ENCODE measurements at places on chromosomes 5 and 9. TPM values are rescaled to one million over a fixed set of nuclear protein-coding genes. Genes with fewer than 3 reads are reported as not detected.
A peak's percentile ranks its signal among the peaks of the same experiment; 100 is the strongest.

- no peak for DNase-seq
- H3K36me3 ChIP-seq, result peaks cover 9% of the 10 kb centered on the region
- no peaks in the 10 kb centered on the region for H3K4me1 ChIP-seq
- no peak overlapping the region for H3K27ac ChIP-seq
- no peak overlapping the region for H3K4me3 ChIP-seq
- no peaks in the 10 kb centered on the region for H3K27me3 ChIP-seq
These were observed 33.5 kb downstream of the SPATA31D1 start for GRCh38 chr9:82022121-82022520.

DNA sequence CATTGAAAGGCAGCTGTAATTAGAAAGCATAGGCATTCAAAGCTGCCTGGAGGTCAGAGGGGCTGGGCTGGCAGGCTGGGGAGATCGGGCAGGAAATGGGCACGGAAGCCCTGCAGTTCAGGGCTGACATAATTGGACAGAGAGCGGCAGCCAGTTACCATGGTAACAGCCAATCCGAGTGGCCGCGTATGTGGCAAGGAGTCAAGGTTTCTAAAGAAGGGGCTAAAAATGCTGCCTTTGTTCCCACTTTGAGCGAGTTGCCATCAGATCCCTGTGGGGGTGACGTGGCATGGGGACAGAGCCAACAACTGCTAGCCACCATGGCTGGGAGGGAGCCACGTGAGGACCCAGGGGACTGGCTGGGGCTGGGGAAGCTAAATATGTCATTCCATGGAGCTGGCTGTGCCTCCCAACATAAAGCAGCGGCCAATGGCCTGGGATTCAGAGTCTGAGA is 44.7 kb upstream of the NDFIP1 start:
- peaks cover 12% of the 10 kb centered on the region for H3K27me3 ChIP-seq
- H3K27ac ChIP-seq, result peak overlapping the region; percentile 51
- H3K36me3 ChIP-seq, result no peaks in the 10 kb centered on the region
- no peak for DNase-seq
- H3K4me3 ChIP-seq, result peak overlapping the region; percentile 41

- no peaks in the 10 kb centered on the region for H3K36me3 ChIP-seq
- H3K4me3 ChIP-seq, result no peak overlapping the region
- no peaks in the 10 kb centered on the region for H3K27me3 ChIP-seq
These were observed 620.5 kb upstream of the KLF4 start for GRCh38 chr9:108109927-108110690.

DNA sequence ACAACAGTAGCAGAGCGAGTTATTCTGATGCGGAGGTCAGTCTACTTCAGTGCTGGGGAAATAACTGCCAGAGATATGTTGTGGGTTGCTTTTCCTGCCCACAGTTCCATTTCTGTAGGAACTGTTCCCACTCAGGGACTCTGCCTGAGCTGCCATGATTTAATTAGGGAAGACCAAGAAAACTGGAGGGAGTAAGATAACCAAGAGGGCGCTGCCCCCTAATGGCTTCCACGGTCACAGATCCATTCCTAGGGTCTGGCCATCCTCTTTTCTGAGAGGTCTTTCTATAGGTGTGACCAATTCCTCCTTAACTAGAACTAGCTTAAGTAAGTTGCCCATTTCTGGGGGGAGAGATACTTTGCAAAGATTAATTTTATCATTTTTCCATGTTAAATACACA is 125.9 kb downstream of the APBA1 start:
- H3K4me3 ChIP-seq, result no peak overlapping the region
- no peak for DNase-seq
- peaks cover 19% of the 10 kb centered on the region for H3K27me3 ChIP-seq

The FGFR4 gene
- total RNA-seq, result 2.0 TPM

DNA sequence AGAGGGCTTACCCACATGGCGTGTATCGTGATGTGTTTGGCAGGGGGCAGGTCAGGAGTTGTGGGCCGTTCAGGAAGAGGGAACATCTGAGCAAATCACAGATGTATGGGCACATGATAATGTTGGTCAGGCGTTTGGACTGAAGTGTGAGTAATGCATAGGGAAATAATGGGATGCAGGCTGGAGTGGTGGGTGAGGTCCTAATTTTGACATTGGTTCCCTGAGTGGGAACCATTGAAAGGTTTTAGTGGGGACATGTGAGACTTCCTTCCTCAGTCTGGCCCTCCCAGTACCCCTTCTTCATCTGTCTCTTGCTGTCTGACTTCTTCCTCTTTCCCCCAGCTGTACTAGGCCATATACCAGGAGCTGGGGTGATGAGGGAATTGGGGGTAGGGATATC is 7.6 kb downstream of the OTULIN start:
- H3K27me3 ChIP-seq, result no peaks in the 10 kb centered on the region
- peaks cover 33% of the 10 kb centered on the region for H3K36me3 ChIP-seq
- H3K4me1 ChIP-seq, result peaks cover 76% of the 10 kb centered on the region
- H3K4me3 ChIP-seq, result peak overlapping the region; percentile 77
- DNase-seq, result no peak
- peak overlapping the region; percentile 86 for H3K27ac ChIP-seq

The SPINK6 gene
- total RNA-seq, result not detected

Data from natural killer cell treated with Interleukin-12 subunit alpha and Interleukin-12 subunit beta and Interleukin-15 and Interleukin-18, amount 100 ng/mL, for 72 hours (primary cell).